ENCODE measurements at places on chromosomes 5 and 9.

DNA sequence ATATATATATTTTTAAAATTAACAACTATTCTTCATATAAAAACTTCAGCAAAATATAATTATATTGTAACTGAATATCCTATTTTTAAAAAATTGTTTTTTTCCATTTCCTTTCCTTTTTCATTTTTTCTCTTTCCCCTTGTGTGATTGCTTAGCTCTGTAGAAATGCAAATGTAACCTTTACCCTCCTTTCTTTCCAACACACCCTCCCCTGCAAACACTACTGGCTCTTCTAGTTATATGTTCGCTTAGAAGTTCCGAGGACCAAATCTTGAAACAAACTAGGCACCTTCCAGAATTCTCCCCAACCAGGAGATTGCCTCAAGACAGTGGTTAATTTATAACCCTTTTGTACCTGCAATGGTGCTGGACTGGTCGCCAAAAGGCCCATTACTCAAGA lies 1980.0 kb upstream of the CDH6 start:
- no peak for DNase-seq
- H3K36me3 ChIP-seq, result no peaks in the 10 kb centered on the region
- no peaks in the 10 kb centered on the region for H3K27me3 ChIP-seq
- H3K4me3 ChIP-seq, result no peak overlapping the region

- H3K4me3 ChIP-seq, result no peak overlapping the region
- no peak overlapping the region for H3K27ac ChIP-seq
- no peaks in the 10 kb centered on the region for H3K27me3 ChIP-seq
- no peaks in the 10 kb centered on the region for H3K4me1 ChIP-seq
- DNase-seq, result no peak
Measured at GRCh38 chr5:155631116-155631515, 617.6 kb downstream of the KIF4B start.

DNA sequence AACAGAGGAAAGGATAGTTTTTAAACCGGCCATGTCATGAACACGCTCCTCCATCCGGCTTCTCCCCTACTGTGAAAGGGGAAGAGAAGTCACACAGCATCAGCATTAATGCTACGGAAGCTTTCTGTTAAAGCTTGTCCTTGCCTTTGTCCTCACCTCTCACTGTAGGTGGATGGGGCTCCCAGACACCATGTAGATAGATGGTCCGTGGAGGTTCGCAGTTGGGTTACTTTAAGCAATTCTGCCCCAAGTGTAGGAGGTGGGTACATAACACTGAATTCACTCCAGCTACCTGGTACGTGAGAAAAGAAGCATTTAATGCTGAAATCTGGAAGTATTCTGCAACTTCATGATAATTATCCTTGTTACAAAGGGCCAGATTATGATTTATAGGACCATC lies 165.8 kb downstream of the BAAT start:
- H3K36me3 ChIP-seq, result no peaks in the 10 kb centered on the region
- H3K27ac ChIP-seq, result no peak overlapping the region
- H3K4me3 ChIP-seq, result no peak overlapping the region
- H3K4me1 ChIP-seq, result no peaks in the 10 kb centered on the region

GRCh38 chr5:67081261-67081660 lies 115.3 kb downstream of the CD180 start:
- no peaks in the 10 kb centered on the region for H3K4me1 ChIP-seq
- H3K4me3 ChIP-seq, result no peak overlapping the region

DNA sequence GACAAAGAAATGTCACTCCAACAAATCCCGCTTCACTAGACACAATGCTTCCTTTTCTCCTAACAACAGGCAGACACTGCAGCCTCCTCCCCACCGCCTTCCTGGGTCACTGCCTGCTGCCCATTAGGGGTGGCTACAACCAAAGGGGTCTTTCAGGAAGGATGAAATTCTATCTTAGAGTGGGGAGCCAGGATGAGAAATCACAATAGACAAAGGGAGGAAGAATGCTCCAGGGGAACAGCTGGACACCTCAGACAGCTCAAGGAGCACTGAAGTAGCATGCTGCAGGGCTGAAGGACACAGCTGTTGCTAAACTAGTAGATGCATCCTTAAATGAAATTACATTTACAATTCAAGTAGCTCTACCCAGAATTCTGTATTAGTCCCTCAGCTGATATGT lies 54.2 kb downstream of the PRELID2 start:
- no peaks in the 10 kb centered on the region for H3K36me3 ChIP-seq
- H3K27me3 ChIP-seq, result no peaks in the 10 kb centered on the region
- H3K27ac ChIP-seq, result no peak overlapping the region
- H3K4me3 ChIP-seq, result no peak overlapping the region

DNA sequence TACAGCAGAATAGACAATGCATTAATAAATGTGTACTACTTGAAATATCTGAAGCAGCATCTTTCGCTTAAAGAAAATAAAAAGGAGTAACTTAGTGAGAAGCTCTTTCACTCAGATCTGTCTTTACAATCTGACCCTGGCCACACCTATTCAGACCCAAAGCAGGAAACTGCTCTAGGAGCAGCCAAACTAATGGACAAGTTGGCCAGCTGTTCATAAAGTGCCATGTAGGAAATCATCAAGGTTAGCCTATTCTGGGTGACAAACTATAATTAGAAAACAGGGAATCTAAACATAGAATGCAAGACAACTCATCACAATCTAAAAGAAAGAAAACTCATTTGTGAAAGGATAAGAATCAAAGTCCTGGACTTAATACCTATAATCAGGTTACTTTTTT lies 101.3 kb downstream of the AGTPBP1 start:
- no peaks in the 10 kb centered on the region for H3K27me3 ChIP-seq
- H3K4me1 ChIP-seq, result no peaks in the 10 kb centered on the region
- DNase-seq, result no peak

GRCh38 chr5:28903643-28904042 lies 1865.3 kb upstream of the CDH9 start:
- no peak overlapping the region for H3K4me3 ChIP-seq
- H3K27ac ChIP-seq, result no peak overlapping the region
- DNase-seq, result no peak
- H3K4me1 ChIP-seq, result no peaks in the 10 kb centered on the region

- no peaks in the 10 kb centered on the region for H3K36me3 ChIP-seq
- DNase-seq, result no peak
Measured at GRCh38 chr5:150114102-150114641, 27.8 kb upstream of the CSF1R start.

Measured in H1 (cell line).